NCI-H1436 (cell line): ENCODE measurements at places on chromosomes 1 and 21.

DNA sequence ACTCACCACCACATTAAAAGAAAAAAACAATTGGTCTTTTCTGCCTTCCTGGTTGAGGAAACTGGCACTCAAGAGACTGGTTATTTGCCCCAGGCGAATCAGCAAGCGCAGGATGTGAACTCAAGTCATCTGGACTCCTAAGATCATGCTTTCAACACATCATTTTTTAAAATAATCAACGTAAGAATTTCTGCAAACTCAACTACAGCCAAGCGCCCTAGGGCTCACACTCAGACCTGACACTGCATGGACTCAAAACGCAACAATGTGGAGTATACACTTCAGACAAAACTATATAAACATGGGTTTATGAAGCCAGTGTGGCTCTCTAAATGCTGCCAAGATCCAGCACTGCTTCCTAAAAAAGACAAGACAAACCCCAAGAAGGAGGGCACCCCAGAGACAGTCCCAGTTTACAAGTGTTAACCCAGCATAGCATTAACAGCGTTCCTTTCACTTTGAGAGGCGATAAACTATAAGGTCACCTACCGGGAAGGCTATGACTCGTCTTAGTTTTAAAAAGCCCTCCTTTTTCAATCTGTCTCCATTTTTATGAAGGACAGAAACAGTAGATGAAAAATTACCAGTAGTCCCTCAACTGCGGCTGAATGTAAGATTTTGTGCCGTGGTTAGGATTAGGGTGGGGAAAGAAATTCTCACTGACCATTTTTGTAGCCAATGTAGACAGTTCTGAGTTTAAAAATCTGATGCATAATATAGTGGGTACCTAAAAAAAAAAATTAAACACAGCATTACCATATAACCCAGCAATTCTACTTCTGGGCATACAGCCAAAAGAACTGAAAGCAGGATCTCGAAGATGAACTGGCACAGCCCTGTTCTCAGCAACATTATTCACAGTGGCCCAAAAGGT is 54.8 kb downstream of the SIPA1L2 start:
- no peak for DNase-seq

GRCh38 chr1:31073044-31073443 is 7.5 kb upstream of the PUM1 start:
- no peak for DNase-seq

DNA sequence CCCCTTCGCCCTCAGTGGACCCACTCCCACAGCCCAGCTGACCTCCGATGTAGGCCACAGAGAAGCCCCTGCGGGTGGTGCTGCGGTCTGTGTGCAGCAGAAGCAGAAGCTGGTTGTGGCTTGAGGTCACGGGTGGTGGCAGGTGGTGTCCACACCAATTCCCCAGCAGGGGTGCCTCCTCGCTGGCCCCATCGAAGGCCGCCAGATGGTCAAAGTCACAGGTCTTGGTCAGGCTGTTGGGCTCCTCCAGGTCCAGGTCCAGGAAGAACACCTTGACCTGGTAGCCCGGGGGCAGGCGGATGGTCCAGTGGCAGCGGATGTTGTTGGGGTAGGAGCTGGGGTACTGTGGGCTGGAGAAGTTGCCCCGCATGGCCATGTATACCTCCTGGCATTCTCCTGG is 13.1 kb downstream of the CDCP2 start:
- DNase-seq, result no peak

DNA sequence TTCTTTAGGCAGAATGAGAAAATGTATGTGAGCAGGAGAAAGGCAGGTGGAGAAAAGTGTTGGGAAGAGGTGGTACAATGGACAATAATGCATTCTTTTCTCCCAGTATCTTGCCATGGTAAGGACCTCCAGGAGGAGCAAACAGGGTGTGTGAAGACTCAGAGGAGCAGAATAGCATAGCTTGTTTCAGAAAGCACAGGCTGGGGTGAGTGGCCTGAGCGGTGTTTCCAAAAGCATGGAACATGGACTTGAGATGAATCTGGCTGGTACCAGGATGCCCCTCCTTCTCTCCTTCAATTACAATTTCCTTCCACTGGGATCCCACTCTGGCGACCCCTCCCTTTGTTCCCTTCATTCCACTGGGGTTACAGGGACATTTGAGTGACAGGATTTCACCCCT is 123.4 kb upstream of the TNR start:
- DNase-seq, result no peak

- DNase-seq, result no peak
Measured at GRCh38 chr1:236893626-236894545, 98.8 kb downstream of the MTR start.

GRCh38 chr1:27235827-27236226 is 1.4 kb downstream of the WDTC1 start:
- no peak for DNase-seq

DNA sequence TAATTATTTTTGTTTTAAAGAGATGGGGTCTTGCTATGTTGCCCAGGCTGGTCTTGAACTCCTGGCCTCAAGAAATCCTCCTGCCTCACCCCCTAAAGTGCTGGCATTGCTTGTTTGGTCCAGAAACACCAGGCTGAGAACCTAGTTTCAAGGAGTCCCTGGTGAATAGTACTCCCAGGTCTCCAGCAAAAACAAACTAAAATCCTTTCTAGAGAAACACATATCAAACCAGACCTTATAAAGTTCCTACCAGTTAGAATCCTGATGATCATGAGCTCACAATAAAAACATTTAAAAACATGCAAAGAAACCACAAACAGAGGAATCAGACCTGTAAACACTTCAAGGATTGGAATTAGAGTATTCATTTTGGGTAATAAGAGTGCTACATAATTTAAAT is 34.4 kb upstream of the PADI1 start:
- no peak for DNase-seq

DNA sequence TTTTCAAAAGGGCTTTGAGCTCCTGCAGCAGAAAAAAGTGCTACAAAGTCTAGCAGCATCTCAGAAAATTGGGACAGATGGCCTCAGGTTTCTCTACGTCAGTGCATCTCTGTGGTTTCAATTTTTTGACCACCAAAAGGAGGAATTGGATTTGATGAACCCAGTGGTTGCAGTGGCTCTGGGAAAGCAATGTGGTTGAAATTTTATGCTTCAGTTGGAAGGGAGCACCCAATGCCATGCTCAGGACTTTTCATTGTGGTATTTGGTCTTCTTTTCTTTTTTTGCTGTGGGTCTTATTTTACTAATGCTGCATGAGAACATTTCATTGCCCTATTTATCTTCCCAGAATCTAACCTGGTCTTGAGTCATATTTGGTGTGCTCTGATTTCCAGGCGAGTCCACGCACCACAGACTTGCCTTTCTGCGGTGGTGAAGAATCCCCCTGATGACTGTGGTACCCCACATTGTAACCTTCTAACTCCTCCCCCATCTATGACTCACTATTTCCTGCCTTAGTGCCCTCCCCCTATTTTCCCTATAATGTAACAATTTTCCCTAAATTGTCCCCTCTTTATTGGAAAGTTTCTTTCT is 56.7 kb downstream of the S1PR1 start:
- DNase-seq, result no peak

GRCh38 chr21:42595283-42596187 is 57.9 kb upstream of the PDE9A start:
- DNase-seq, result no peak

DNA sequence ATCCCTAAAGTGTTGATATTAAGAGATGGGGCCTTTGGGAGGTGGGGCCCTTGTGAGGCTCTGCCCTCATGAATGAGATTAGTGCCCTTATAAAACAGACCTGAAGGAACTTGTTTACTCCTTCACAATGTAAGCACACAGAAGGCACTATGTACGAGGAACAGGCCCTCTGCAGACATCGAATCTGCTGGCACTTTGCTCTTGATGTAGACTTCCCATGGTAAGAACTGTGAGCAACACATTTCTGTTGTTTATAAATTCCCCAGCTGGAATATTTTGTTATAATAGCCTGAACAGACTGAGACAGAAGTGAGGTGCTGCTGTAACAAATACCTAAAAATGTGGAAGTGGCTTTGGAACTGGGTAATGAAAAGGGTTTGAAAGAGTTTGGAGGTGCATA is 193.2 kb downstream of the TGFB2 start:
- no peak for DNase-seq

DNA sequence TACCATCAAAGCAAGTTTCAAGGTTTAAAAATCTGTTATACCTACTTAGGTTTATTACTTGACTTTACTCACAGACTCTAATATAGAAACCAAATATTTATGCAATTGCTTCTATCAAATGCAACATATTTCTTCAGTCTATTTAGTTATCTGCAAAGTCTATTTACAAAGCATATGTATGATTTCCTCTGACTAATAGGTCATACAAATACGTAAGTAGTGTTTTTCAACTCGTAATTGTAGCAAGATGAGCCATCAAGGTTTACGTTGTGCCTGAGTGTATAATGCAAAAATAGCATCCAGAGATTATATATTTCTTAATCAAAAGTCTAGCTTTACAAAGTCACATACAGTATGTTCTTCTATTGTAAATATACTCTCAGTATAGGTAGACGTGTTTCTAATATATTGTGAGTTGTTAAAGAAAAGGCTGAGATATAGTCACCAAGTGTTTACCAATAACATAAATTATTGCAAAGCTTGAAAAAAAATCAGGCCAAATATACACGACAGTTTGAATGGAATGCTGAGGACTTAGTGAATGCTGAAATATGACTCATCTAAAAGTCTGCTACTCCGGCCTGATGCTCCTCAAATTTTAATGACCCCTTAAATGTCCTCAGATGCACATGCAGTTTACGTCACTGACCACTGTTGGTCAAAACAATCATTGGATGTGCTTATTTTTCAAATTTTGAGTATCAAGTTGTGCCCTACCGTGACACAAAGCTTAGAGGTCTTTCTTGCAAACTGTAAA is 48.4 kb downstream of the ADAMTS5 start:
- DNase-seq, result no peak
